ENCODE measurements at places on chromosomes 4 and X.

DNA sequence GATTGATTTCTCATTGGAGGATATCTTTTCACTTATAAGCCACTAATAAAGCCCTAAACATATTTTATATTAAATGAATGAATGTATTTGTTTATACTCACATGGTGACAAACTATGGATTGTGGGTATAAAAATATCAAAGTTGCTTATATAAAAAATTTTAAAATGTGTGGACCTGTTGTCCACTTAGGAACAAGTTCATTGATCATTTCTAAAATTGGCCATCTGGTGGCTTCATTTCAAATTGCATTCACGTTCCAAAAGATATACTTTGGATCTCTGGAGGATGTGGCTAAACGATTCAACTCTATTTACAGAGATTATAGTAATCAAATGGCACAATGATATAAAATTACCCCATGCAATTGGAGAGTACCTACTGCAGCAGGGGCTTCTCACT lies 32.5 kb downstream of the FSTL5 start:
- DNase-seq = no peak

DNA sequence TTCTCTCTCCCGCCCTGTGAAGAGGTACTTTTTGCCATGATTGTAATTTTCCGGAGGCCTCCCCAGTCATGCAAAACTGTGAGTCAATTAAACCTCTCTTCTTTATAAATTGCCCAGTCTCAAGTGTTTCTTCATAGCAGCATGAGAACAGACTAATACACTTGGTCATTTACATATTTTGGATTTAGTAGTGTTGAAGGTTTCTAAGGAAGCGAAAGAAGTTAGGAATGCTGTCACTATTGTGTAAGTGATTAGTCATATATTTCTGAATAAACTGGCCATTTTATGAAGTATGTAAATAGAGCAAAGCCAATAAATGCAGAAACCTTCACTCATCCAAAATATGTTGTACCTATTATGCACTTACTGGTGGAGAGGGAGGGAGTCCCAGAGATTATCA lies 34.4 kb upstream of the GK2 start:
- DNase-seq = no peak

GRCh38 chr4:154417373-154417673 lies 74.3 kb downstream of the DCHS2 start:
- no peak for DNase-seq

DNA sequence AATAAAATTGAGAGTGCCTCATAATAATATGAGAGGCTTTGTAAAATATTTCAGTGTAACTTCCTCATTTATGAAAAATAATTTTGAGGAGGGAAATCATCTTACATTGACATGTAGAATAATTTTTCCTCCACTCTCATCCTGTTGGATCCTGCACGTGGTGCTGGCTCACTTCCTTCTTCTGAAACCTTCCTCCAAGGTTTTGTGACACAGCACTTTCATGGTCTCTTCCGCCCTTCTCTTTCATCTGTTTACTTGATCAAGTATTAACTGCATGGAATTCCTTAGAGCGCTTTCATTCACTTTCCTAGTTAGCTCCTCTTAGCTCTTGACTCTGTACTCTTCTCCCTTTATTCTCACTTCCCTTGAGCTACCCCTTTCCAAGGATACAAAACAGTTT lies 246.5 kb downstream of the RAPGEF2 start:
- no peak for DNase-seq

DNA sequence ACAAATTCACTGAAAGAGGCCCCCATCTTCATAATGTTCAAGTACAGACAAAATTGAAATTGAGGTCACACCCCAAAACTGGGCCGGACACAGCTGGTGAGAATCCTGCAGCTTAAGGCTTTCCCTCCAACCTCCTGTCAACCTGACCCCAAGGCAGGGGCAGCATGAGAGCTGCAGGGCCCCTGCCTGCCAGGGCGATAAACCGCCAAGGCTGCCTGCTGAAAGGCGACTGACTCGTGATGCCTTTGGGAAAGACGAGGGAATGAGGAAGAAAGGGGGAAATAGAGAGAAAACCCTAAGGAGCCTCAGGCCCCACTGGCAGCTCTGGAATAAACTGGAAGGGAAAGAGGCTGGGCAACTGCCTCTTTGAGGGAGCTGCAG lies 7.3 kb upstream of the IRAK1 start:
- DNase-seq = no peak

- DNase-seq = no peak
Measured at GRCh38 chr4:88352062-88352740, 26.5 kb upstream of the HERC6 start.

DNA sequence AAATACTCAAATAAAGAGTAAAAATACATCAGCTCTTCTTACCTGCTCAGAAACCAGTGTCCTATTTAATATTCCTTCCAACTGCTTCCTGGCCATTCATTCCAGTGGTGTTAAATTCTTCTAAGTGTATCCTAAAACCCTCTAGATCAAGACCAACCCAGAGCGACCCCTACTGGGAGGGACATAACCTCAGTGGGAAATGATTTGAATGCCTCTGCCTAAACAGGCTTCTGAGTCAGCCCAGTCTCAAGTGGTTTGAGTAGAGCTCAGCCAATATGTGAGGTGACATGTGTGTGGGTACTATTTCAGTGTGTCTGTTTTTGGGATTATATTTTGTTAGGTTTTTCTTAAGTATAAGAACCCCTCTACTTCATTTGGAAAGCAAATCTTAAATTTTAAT lies 133.6 kb upstream of the ARHGEF9 start:
- no peak for DNase-seq

- DNase-seq = no peak
Measured at GRCh38 chr4:83342476-83342875, 7.8 kb upstream of the HPSE start.

GRCh38 chrX:9677098-9677739 lies 88.4 kb downstream of the GPR143 start:
- DNase-seq = no peak

DNA sequence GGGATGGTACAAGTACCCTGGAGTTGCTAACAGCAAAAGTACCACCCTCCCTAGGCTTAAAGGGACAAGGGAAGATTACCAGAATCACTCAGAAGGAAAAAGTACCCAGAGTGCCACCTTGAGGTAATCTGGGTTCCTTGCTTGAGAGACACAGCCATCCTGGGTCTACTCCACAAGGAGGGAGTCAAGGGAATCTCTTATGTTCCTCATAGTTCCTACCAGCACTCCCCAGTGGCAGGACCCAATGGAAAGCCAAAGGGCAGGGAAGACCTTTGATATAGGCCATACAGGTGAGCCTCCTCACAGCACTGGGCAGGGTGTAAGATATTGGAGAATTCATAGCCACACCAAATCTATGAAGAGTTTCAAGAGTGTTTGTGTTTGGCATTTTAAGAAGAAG lies 5.7 kb downstream of the IL2 start:
- no peak for DNase-seq

DNA sequence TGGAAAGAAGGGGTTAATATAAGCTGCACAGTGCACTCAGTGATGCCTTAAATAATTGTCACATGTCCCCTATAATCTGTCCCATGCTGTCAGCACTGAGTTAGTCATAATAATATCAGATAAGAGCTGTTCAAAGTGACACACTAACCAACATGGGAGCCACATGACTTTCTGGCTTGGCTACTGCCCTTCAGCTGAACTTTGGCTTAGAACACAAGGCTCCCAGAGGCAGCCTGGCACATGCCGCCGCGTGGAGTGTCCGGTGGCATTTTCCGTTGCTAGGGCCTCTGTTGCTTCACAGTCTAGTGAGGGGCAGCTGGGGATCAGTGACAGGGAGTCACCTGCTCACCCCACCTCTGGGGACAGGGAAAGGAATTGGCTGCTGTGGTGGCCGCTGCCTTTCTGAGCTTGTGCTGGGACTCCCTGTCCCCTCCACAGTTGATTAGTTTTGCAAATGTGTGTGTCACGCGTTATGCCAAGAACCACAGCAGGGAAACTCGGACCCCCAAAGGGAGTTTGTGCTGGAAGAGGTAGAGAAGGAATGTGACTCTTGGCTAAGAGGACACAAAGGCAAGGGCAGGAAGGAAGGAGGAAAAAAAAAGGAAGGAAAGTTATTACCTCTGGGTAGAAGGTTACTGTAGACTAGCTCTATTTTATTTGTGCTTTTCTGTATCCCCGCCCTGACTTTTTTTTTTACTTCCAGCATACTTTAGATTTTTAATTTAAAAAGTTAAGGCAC lies 41.1 kb upstream of the PPARGC1A start:
- DNase-seq = no peak
